ENCODE measurements at places on chromosomes 1 and 21.
A peak's percentile ranks its signal among the peaks of the same experiment; 100 is the strongest.

GRCh38 chr1:32316903-32317277 is 19.1 kb downstream of the MARCKSL1 start:
- no peak for DNase-seq

DNA sequence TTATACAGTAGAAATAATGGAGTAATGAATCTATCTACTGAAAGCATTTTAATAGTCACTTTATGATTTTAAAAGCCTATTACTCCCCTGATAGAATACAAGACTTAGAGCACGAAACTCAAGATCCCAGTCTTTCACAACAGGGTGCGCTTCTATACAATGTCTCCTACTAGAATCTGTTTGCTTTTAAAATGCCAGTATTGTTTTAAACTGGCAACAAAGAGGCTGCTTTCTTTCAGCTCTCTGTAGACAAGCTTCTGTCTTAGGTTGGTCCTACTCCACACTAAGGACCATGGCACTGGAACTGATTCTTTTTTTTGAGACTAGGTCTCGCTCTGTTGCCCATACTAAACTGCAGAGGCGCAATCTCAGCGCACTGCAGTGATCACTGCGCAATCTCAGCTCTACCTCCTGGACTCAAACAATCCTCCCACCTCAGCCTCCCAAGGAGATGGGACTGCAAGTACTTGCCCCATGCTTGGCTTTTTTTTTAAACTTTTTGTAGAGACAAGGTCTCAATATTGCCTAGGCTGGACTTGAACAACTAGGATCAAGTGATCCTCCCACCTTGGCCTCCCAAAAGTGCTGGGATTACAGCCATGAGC is 4.8 kb downstream of the DCAF8 start:
- no peak for DNase-seq

GRCh38 chr1:236850077-236850979 is 55.2 kb downstream of the MTR start:
- DNase-seq: no peak

GRCh38 chr1:83500531-83500930 is 498.4 kb downstream of the TTLL7 start:
- DNase-seq: no peak

GRCh38 chr1:69535490-69535889 is 32.2 kb upstream of the LRRC7 start:
- DNase-seq: no peak

DNA sequence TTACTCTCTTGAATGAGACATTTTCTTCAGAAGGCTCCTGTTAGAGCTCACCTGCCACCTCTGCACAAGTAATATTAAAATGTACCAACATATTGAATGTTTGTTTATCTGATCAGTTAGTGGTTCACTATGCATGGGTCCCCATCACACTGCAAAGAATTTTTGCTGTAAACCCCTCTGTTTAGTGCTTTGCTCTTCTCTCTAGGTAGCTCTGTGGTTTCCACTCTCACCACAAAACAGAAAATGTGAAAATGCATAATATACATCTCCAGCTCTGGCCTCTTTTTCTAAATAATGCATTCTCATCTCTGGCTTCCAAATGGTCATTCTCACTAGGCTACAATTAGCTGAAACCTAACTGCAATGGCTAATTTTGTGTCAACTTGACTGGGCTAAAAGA is 176.7 kb downstream of the TRIM33 start:
- DNase-seq: no peak

DNA sequence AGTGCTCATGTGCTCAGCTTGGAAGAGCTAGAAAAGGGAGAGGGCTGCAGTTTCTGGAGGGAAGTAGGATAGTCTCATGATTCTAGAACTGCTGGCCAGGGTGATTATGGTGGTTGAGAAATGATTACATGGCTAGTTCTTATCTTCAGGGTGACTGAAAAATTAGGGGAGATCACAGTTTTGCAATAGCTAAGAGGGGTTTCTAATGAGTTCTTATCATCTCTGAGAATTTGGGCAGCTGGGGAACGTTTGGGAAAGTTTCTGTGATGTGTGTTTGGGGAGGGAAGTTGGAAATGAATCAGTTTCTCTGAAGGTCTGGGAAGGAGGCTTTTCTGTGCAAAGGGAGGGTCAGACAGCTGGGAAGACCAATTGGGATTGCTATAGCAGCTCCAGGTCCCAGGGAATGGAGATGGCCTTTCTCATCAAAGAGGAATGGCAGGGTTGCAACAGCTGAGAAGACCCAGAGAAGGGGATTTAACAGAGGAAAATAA is 7.6 kb upstream of the RHOU start:
- DNase-seq: no peak

DNA sequence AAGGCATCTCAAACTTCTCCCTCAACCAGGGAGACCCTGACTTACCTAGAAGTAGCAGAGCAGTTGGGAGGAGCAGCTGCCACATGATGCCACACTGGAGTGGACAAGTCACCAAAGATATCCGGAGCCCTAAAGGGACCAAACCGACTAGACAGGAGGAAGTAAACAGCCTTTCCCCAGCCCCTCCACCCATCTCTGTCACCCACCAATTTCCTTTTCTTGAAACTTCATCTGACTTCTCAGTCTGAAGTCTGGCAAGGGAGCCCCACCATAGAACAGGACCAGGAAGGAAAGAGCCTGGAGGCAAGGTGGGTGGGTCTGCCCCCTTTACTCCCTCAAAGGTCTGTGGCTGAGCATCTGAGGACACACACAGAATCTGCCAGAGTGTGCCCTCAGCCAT is at the start of gene FCGR3A:
TSS of gene FCGR3A (minus strand) at position 167 of the 400 bp plus-strand sequence. CDS start at position 85, 82 bp downstream.
- DNase-seq: peak; percentile 80

GRCh38 chr1:15224259-15224869 is 22.7 kb upstream of the FHAD1 start:
- DNase-seq: peak; percentile 68

- no peak for DNase-seq
These were observed 73.8 kb downstream of the USP24 start for GRCh38 chr1:55141295-55141893.
